Stimulated activated CD4-positive, alpha-beta T cell treated with anti-CD3 and anti-CD28 coated beads, Interleukin-4, amount 100 ng/mL, for 4 hours (primary cell): ENCODE measurements at places on chromosomes 2 and 18.

GRCh38 chr18:46040747-46041104 is 31.3 kb downstream of the PSTPIP2 start:
- no peak for DNase-seq

GRCh38 chr18:23115683-23116096 is 19.6 kb upstream of the CABLES1 start:
- DNase-seq = no peak

GRCh38 chr18:79947881-79948610 is 3.4 kb downstream of the SLC66A2 start:
- DNase-seq = no peak

DNA sequence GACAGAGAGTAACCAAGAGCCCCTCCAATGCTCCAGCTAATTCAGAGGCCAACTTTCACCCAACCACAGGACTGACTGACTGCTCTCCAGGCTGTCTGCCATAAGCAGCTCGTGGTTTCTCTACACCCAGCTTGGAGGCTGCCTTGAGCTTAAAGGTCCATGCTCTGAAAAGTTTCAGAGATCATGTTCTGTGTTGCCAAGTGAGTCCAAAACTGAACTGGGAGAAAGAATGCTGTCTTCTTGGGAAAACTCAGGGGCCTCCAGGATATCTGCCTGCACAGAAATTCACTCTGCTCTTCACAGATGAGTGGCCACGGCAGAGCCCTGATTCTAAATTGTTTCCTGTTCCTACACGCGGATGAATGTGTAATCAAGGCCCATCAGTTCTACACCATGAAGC is 51.1 kb downstream of the LPIN2 start:
- no peak for DNase-seq

DNA sequence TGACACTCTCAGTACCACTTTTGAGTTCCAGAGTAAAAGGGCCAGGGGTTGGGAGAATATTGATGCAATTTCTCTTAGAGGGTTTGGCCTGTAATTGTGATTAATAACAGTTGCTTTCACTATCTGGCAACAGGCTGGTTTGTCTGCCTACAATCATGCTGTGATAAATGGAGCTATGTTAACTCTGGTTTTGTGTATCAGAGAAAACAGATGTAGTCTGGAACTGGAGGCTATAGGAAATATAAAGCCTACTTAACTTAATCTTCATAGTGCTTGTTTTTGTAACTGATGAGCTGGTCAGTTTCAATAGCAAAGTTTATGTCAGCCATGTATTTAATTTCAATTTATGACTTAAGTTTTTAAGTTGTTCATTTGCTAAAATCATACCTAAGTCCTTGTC is 138.0 kb downstream of the AGPS start:
- no peak for DNase-seq

GRCh38 chr2:223588251-223588650 is 13.9 kb downstream of the SCG2 start:
- DNase-seq = no peak

DNA sequence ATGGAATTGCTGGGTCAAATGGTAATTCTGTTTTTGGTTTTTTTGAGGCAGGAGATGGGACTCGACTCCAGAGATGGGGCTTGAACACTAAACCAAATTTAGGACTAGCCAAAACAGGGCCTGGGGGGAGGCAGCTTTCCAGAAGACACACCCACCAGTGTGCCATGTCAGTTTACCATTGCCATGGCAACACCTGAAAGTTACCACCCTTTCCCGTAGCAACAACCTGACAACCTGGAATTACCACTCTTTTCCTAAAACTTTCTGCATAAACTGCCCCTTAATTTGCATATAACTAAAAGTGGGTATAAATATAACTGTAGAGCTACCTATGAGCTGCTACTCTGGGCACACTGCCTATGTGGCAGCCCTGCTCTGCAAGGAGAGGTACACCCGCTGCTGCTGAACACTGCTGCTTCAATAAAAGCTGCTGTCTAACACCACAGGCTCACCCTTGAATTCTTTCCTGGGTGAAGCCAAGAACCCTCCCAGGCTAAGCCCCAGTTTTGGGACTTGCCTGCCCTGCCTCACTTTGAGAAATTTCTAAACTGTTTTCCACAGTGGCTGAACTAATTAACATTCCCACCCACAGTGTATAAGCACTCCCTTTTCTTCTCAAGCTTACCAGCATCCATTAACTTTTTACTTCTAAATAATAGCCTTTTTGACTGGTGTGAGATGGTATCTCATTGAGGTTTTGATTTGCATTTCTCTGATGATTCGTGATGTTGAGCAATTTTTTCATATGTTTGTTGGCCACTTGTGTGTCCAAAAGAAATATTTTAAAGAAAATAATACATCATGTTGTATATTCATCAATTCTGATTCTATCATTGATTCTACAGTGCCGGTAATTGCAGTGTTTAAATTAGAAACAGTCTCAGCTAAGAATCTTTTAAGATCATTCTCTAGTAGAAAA is 10.6 kb downstream of the CDK15 start:
- DNase-seq = no peak

GRCh38 chr18:23519734-23520133 is 16.4 kb downstream of the RMC1 start:
- DNase-seq = no peak

DNA sequence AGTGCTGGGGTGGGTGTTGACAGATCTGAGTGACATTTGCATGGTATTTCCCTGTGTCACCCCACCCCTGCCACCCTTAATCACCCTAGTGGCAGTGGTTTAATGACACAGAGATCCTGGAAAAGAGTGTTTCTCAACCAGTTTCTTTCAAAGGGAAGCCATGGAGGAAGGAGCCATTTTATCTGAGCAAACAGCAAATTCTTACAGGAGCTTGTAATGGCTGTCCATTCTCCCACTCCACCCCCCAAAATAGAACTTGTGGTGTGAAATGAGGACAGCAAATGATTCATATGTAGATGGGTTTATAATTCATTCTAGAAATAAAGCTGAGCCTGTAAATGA is 51.5 kb downstream of the CDC42EP3 start:
- DNase-seq = no peak

DNA sequence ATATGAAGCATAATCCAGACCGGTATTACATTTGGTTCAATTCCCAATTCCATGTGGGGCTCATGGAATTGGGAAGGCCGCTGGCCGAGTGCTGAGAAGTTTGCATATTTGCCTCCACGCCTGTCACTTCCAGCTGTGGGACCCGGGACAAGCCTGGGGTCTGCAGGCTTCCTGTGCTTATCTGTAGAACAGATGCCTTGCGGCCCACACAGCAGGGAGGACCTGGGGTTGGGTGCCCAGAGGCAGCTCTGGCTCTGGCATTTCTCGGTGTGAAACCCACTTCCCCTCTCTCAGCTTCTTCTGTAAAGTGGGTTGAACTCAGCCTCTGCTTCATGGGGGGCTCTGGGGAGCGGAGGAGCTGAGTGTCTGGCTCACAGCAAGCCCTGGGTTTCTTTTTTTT is 97.9 kb downstream of the SH3BP4 start:
- no peak for DNase-seq

- DNase-seq = peak; percentile 35
These were observed at the start of gene PSMA8 for GRCh38 chr18:26133652-26134051. TSS of gene PSMA8 (plus strand) at chr18:26133869. CDS start at chr18:26133966, 97 bp downstream.

- DNase-seq = no peak
These were observed 91.8 kb downstream of the FMNL2 start for GRCh38 chr2:152426801-152427200.

DNA sequence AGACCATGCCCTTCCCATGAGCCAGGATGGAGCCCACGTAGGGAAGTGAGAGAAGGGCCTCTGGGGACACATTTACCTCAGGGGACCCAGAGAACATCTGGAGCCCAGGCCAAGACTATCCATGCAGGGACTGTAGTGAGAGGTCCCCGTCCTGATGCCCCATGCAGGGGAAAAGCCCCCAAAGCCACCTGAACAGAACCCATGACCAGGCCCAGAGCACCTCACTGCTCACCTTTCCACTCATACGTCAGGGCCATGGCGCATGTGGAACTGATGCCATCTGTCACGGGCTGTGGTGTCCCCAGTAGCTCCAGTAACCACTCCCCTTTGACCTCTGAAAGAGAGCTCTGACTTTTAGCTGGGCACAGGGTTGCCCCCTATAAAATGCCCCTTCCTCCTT is 106.5 kb upstream of the TEX51 start:
- DNase-seq = no peak

DNA sequence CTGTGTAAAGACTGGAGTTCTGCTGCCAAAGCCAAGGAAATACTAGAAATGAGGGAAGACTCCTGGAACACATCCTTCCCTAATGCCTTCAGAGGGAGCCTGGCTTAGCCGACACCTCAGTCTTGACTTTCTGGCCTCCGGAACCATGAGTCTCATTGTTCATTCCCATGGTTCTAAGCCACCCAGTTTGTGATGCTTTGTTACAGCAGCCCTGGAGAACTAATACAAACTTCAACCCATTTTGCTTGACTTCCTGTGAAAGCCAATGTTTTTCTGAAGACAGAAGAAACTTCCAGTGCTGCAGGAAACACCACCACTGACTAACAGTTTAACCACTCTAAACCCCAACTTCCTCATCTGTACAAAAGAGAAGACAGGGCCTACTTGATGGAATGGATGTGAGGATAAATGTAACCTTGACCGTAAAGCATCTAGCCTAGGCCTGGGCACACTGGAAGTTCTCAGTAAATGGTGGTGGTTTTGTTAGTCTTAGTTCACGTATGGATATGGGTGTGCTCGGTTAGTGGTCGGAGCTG is 85.9 kb upstream of the RFX8 start:
- no peak for DNase-seq

- no peak for DNase-seq
These were observed 31.3 kb downstream of the CIB4 start for GRCh38 chr2:26609839-26610277.

DNA sequence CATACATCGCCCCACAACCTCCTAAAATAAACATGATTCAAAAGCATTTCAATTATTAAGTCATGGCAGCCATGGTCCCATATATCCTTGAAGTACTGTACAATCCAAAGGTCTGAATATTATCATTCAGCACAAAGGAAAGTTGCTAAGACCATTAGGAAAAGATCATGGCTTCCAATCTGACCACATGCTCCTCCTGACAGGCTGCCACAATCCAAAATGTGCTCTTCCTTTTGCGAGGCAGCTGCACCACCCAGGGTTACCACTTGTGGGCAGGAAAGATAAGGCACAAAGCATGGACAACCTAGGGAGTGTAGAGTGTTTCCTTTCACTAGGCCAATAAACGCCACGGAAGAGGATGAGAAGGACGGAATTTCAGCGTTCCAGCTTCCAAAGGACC is 5.4 kb downstream of the BOLA3 start:
- no peak for DNase-seq

- no peak for DNase-seq
These were observed 3.0 kb downstream of the MBD5 start for GRCh38 chr2:148023861-148024260.

GRCh38 chr2:96109931-96110511 is 6.3 kb downstream of the ADRA2B start:
- DNase-seq = no peak

DNA sequence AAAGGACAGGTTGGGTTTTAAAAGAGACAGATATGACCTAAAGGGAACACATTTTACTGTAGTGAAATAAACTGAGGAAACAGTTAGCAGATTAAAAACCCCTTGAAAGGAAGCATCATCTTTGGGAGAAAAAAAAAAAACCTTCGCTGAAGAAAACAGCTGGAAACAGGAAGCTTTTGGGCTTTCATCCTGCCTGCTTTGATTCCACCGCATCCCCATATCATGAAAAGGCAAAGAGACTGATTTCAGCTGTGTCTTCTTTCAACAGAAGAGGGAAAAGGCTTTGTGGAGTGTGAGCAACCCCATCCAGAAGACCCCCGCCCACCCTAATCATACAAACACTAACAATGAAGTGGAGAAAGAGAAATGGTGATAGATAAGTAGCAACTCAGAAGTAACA is 86.4 kb downstream of the TCF4 start:
- DNase-seq = no peak

- no peak for DNase-seq
These were observed 6.2 kb downstream of the MAL start for GRCh38 chr2:95031726-95032116.

GRCh38 chr2:217249121-217250012 is 389.5 kb upstream of the TNP1 start:
- DNase-seq = no peak

- DNase-seq = no peak
These were observed 102.2 kb upstream of the ASB18 start for GRCh38 chr2:236366397-236366796.

DNA sequence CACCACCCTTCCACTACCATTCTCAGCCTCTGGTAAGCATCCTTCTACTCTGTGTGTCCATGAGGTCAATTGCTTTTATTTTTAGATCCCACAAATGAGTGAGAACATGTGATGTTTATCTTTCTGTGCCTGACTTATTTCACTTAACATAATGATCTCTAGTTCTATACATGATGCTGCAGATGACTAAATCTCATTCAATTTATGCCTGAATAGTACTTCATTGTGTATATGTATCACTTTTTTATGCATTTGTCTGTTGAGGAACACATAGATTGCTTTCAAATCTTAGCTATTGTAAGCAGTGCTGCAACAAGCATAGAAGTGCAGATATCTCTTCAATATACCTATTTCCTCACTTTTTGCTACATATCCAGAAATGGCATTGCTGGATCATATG is 733.3 kb downstream of the SUCLG1 start:
- no peak for DNase-seq

DNA sequence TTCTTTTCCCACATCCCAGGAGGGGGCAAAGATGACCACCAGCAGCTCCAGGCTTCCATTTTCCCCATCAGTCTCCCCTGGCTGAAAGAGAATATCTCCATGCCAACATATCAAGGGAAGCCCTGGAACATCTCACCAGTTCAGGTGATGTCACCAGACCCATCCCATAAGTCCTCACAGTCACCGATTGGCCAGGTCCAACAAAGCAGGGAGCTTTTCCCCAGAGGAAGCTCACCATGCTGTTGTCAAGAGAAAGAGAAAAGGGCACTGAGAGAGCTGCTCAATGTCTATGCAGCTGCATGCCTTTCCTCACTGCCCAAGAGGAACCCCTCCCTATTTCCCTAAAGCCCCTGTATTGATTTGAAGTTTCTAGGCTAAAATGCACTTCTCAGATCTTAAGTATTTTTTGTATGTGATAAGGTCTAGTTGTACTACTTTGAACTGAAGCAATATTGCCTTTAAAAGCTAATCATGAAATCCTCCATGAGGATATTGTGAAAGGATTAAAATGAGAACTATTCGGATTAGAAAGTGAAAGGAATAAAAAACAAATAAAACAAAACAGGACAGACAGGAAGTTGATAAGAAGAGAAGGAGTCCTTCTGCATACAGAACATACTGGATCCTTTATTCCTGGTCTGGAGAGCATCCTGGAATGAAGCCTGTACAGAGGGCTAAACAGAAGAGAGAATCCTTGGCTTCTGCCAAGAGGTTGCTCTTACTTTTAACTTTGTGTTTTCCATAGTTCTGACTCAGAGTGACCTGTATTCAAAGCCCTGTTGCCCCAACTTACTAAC is 45.2 kb upstream of the CTIF start:
- DNase-seq = no peak
